ENCODE measurements at places on chromosomes 6 and 20. TPM values are rescaled to one million over a fixed set of nuclear protein-coding genes. Genes with fewer than 3 reads are reported as not detected.

DNA sequence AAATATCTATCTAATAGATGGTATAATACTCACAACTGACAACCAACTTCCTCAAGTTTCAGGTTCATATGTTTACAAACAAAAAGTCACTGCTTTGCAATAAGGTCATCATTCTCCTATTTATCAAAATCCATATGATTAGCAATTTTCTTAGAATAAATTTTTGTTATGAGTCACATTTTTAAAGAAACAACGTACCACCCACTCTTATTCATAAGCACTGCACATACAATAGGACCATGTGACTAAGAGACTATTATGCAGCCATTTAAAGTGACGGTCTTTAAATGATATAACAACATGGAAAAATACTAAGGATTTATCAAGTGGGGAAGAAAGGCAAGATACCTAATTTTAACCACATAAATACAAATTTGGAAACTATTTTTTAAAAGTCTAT lies 40.0 kb downstream of the REPS1 start:
- DNase-seq, result no peak
- H3K36me3 ChIP-seq, result no peaks in the 10 kb centered on the region
- no peak overlapping the region for H3K4me3 ChIP-seq

DNA sequence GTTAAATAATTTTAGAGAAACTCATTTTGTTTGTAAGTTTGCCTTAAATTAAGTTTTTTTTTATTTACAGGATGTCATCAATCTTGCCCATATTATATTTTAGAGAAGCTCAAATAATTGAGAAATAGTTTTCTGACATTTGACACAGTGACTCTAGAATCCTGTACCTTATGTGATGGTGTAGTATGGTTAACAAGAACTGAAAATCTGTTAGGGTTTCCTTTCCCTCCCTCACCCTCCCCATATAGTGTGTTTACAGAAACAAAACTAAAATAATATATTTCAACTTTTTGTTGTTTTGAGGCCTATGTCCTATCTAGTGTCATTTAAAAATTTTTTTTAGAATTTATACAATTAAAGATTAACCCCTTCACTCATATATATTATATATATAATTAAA lies 91.8 kb downstream of the SESN1 start:
- DNase-seq, result no peak
- no peaks in the 10 kb centered on the region for H3K36me3 ChIP-seq
- H3K4me1 ChIP-seq, result peaks cover 70% of the 10 kb centered on the region
- no peaks in the 10 kb centered on the region for H3K27me3 ChIP-seq
- peak overlapping the region; percentile 80 for H3K27ac ChIP-seq
- H3K4me3 ChIP-seq, result no peak overlapping the region

DNA sequence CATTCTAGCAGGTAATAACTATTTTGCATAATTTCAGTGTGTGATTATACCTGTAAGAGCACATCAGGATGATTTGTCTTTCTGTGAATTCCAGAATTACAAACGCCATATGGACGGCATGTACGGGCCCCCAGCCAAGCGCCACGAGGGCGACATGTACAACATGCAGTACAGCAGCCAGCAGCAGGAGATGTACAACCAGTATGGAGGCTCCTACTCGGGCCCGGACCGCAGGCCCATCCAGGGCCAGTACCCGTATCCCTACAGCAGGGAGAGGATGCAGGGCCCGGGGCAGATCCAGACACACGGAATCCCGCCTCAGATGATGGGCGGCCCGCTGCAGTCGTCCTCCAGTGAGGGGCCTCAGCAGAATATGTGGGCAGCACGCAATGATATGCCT lies 122.7 kb downstream of the TMEM242 start:
- no peaks in the 10 kb centered on the region for H3K27me3 ChIP-seq
- no peaks in the 10 kb centered on the region for H3K36me3 ChIP-seq
- H3K4me3 ChIP-seq, result no peak overlapping the region
- no peak overlapping the region for H3K27ac ChIP-seq
- DNase-seq, result no peak

- peaks cover 54% of the 10 kb centered on the region for H3K4me1 ChIP-seq
- H3K27me3 ChIP-seq, result peaks cover 100% of the 10 kb centered on the region
- H3K27ac ChIP-seq, result no peak overlapping the region
- no peak overlapping the region for H3K4me3 ChIP-seq
Measured at GRCh38 chr20:21509597-21510371, 4.1 kb downstream of the NKX2-2 start.

DNA sequence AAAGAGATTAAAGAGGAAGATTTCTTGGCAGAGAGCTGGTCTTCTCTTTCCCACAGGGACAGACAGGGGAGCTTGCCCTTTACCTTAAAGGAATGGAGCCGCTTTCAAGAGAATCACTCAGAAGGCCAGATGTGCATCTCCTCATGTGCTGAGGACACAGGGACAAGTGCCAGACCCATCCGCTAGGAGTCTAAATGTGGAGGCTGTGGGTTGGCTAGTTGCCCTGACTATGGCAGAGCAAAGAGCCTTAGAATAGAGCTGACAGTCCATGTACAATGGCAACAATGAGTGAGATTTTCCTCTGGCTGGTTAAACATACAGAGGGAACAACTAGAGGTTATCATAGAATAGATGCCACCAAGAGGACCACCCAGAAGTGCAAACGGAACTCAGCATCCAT lies 7.3 kb upstream of the DOK5 start:
- DNase-seq, result no peak
- H3K4me3 ChIP-seq, result no peak overlapping the region
- H3K36me3 ChIP-seq, result no peaks in the 10 kb centered on the region
- no peaks in the 10 kb centered on the region for H3K27me3 ChIP-seq
- no peaks in the 10 kb centered on the region for H3K4me1 ChIP-seq

Gene DLL1
- 17.0 TPM for total RNA-seq
